ENCODE measurements at places on chromosomes 5 and 9.

GRCh38 chr9:100472788-100473275 lies at the start of gene TMEFF1:
Gene TMEFF1, plus strand, starts transcription at chr9:100473149. Its CDS starts 396 bp downstream, at chr9:100473545.
- no peak within 1 kb of the TSS for H3K27ac ChIP-seq
- peaks cover 6% of the 10 kb centered on the region for H3K4me1 ChIP-seq
- no peak for DNase-seq
- peaks cover 28% of the 10 kb centered on the region for H3K27me3 ChIP-seq
- peak within 1 kb of the TSS; percentile 75 for H3K4me3 ChIP-seq

DNA sequence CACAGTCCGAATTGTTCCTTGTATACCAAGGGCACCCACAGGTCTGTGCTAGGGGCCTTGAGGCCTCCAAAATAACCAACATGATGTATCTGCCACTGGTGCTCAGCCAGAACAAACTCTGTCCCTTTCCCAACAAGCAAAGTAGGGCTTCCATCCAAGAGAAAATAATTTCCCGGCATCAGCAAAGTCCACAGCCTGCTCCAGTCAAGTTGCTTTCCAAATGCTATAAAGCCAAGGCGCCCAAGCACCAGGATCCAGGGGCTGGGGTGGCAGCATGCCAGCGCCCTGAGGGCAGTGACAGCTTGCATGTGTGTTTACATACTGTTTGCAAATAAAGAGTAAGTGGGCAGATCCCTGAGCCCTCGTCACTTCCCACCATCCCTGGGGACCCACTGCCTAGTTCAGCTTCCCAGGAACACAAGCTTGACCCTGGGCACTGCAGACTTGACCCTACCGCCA lies 155.9 kb downstream of the ERCC6L2 start:
- peaks cover 4% of the 10 kb centered on the region for H3K27me3 ChIP-seq
- H3K36me3 ChIP-seq: peaks cover 4% of the 10 kb centered on the region
- H3K4me1 ChIP-seq: peaks cover 23% of the 10 kb centered on the region
- no peak overlapping the region for H3K27ac ChIP-seq
- H3K4me3 ChIP-seq: no peak overlapping the region

DNA sequence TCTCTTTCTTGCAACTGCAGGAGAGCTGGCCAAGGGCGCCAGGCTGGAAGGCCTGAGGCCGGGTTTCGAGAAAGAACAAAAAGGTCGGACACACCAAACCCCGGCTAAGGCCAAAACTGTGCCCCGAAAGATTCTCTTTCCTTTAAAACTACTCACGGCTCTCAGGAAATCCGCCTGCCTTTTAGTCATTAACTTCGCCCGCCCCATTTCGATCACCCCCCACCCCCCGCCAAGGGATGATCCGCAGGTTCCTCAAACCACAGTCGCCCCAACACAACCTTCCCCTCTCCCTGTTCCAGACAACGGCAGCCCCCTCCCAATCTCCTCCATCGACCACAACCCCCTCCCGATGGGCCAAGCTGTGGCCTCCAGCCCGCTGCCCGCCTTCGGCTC lies 536 bp downstream of the FEM1C start:
- H3K4me3 ChIP-seq: peak overlapping the region; percentile 93
- H3K4me1 ChIP-seq: peaks cover 49% of the 10 kb centered on the region
- peaks cover 36% of the 10 kb centered on the region for H3K36me3 ChIP-seq
- H3K27ac ChIP-seq: peak overlapping the region; percentile 92

GRCh38 chr5:173310861-173311785 lies 17.1 kb downstream of the STC2 start:
- H3K4me3 ChIP-seq: no peak overlapping the region
- no peak for DNase-seq
- H3K27ac ChIP-seq: no peak overlapping the region
- H3K4me1 ChIP-seq: no peaks in the 10 kb centered on the region

DNA sequence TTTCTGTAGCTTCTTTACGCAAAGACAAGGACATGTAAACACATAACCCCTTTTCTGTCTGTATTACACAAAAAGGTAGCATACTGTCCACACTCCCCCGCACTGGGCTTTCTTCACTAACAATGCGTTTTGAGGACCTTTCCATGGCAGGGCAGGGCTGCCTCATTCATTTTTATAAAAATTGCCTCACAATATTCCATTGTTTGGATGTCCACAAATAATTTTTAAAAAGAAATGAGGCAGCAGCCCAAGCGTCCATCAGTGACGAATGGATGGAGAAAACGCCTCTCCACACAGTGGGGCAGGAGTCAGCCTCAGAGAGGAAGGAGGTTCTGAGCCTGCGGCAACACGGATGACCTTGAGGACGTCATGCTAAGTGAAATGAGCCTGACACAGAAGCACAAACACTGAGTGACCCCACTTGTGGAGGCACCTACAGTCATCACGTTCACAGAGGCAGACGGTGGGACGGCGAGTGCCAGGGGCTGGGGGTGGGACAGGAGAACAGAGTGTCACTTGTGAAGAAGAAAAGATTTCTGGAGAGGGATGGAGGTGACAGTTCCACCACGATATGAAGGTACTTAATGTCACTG lies 67.8 kb downstream of the RASGEF1C start:
- no peak overlapping the region for H3K4me3 ChIP-seq
- no peak for DNase-seq
- peaks cover 8% of the 10 kb centered on the region for H3K27me3 ChIP-seq
- H3K4me1 ChIP-seq: no peaks in the 10 kb centered on the region
- peaks cover 2% of the 10 kb centered on the region for H3K36me3 ChIP-seq
